PC-3 (cell line): ENCODE measurements at places on chromosomes 6 and 20. TPM values are rescaled to one million over a fixed set of nuclear protein-coding genes. Genes with fewer than 3 reads are reported as not detected.

PRKN gene
- not detected in 2 replicates for total RNA-seq

BCKDHB gene
- total RNA-seq: 9.9 and 12.7 TPM in 2 replicates

PPP1R3G gene
- total RNA-seq: 2.8 and 3.2 TPM in 2 replicates

FNDC11 gene
- total RNA-seq: 0.40 and 1.8 TPM in 2 replicates

NKAIN4 gene
- total RNA-seq: not detected in 2 replicates

IL17F gene
- total RNA-seq: not detected in 2 replicates

UBR2 gene
- total RNA-seq: 15.7 and 19.6 TPM in 2 replicates

MYO6 gene
- total RNA-seq: 10.2 and 13.8 TPM in 2 replicates

RPP21 gene
- total RNA-seq: 151 and 161 TPM in 2 replicates

CHRNA4 gene
- not detected in 2 replicates for total RNA-seq

DEF6 gene
- 37.3 and 42.8 TPM in 2 replicates for total RNA-seq

RRAGD gene
- 0.35 and 0.62 TPM in 2 replicates for total RNA-seq

OPRL1 gene
- total RNA-seq: 5.6 and 7.4 TPM in 2 replicates

ZNF334 gene
- 0.52 and 0.58 TPM in 2 replicates for total RNA-seq

SLC22A7 gene
- total RNA-seq: not detected in 2 replicates
